Right atrium auricular region (tissue), 2 donors: ENCODE measurements at places on chromosomes 11 and 22. TPM values are rescaled to one million over a fixed set of nuclear protein-coding genes. Genes with fewer than 3 reads are reported as not detected.

- DNase-seq = no peak
- no peak overlapping the region for H3K27ac ChIP-seq
- H3K27me3 ChIP-seq = no peaks in the 10 kb centered on the region
- H3K36me3 ChIP-seq = no peaks in the 10 kb centered on the region
- no peaks in the 10 kb centered on the region for H3K4me1 ChIP-seq
Observed at GRCh38 chr11:115194802-115195110, 309.5 kb downstream of the CADM1 start.

DNA sequence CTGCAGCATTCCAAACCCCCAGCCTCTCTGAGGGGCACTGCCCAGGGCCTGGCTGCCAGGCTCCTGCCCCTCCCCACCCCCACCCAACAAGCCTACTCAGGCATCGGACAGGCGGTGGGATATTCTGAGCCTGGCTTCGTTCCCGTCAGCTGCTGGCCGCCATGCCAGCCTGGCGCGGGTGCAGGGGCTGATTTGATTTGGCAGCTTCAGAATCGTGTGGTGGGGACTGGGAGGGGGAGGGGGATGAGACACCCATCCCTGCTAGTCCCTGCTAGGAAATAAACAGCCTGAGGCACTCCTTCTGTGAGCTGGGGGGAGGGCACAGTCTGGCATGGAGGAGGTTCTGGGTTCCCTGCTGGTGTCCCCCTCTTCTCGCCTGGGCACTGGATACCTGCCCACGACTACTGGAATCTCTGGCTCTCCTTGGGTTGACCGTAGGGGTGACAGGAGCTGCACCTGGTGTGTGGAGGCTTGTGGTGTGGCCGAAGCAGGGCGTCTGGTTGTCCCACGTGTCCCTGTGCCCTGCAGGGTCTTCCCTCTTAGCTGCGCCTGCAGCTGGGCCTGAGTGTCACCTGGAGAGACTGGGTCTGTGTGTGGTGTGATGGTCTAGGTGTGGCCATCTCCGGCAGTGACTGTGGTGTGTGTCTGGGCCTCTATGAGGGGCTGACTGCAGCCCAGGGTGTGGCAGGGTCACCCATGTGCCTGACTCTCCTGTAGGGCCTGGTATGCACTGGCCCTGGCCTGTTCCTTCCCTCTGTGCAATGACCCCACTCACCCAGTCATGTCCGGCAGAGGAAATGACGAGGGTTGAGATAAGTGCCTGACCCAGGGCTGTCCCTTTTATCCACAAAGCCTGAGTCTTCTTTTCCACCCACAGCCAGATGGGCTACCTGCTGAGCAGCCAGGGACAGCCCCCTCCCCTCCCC lies 42.2 kb downstream of the PDE2A start:
- no peaks in the 10 kb centered on the region for H3K27me3 ChIP-seq
- DNase-seq = peak; percentile 75
- H3K27ac ChIP-seq = peak overlapping the region; percentile 84

GRCh38 chr11:38562562-38562961 lies 1964.5 kb upstream of the RAG2 start:
- H3K27me3 ChIP-seq = no peaks in the 10 kb centered on the region
- H3K4me3 ChIP-seq = no peak overlapping the region
- H3K27ac ChIP-seq = no peak overlapping the region
- no peaks in the 10 kb centered on the region for H3K36me3 ChIP-seq
- no peak for DNase-seq

GRCh38 chr11:125902277-125902926 lies 604 bp downstream of the PUS3 start:
- DNase-seq = no peak
- H3K4me3 ChIP-seq = peak overlapping the region; percentile 58
- peaks cover 14% of the 10 kb centered on the region for H3K4me1 ChIP-seq
- peaks cover 11% of the 10 kb centered on the region for H3K27me3 ChIP-seq
- no peaks in the 10 kb centered on the region for H3K36me3 ChIP-seq
- peak overlapping the region; percentile 69 for H3K27ac ChIP-seq

- H3K4me3 ChIP-seq = no peak overlapping the region
- H3K27ac ChIP-seq = no peak overlapping the region
- H3K36me3 ChIP-seq = no peaks in the 10 kb centered on the region
- H3K4me1 ChIP-seq = no peaks in the 10 kb centered on the region
- H3K27me3 ChIP-seq = no peaks in the 10 kb centered on the region
Observed at GRCh38 chr11:113951537-113951936, 23.4 kb upstream of the HTR3A start.

DNA sequence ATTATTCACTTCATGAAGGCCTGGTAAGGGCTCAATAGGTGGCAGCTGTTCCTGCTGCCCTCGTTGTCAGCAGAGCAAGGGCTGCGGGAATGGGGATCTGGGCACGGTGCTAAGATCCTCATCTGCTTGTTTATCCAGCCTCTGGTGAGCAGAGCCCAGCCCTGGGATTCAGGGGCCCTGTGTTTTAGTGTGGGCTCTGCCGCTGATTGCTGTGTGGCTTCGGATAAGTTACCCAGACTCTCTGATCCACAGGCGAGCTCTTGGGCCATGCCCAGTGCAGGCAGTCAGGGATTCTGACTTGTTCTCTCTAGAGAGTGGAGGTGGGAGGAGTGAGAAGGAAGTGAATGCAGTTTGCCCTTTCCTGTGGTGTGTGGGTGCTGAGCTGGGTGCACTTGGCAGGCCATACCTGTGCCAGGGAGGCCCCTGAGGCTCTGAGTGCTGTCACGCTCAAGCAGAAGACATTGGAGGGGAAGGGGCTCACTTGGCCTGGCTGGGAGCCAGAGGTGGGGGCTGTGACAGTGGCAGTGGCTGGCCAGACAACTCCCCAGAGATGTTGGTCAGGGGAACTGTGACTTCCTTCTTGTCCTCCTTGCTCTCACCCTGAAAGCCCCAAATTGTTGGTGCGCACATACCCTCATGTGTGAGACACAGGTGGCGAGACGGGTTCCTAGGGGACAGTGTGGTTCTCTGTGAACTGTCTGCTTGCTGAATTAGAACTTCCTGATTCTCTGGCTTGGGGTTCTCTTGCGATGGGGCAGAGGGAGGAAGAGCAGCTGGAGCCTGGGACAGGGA lies 43.7 kb downstream of the CD82 start:
- H3K36me3 ChIP-seq = no peaks in the 10 kb centered on the region
- no peak overlapping the region for H3K27ac ChIP-seq
- no peaks in the 10 kb centered on the region for H3K27me3 ChIP-seq
- DNase-seq = no peak
- peaks cover 39% of the 10 kb centered on the region for H3K4me1 ChIP-seq

EWSR1 gene
- 153 TPM for total RNA-seq
